ENCODE measurements at places on chromosomes 5 and 9.

- DNase-seq, result no peak
These were observed 5.4 kb upstream of the HBEGF start for GRCh38 chr5:140351609-140352334.

DNA sequence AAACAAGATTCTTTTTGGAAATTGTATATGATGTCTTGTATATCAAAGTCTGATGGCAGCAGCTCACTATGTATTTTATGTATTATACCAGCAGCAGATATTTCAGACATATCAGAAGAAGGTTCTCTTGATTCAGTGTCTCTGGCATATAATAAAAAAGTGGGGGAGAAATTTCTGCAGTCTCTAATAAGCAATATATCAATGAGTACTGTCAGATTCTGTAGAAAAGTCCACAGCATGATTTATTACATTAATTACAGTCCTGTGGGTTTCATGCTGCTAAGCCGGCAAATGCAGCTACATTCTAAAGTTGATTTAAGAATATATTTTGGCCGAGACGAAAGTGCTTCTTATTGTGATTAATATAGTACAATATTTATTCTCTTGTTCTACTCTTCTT is 113.1 kb downstream of the KIAA1958 start:
- DNase-seq, result no peak

GRCh38 chr5:157029457-157029856 is 29.5 kb downstream of the HAVCR1 start:
- no peak for DNase-seq

GRCh38 chr9:111926421-111926875 is 29.8 kb downstream of the UGCG start:
- no peak for DNase-seq

GRCh38 chr5:157690690-157691433 is 19.5 kb downstream of the C5orf52 start:
- no peak for DNase-seq

GRCh38 chr5:59765446-59765845 is 128.1 kb downstream of the PDE4D start:
- no peak for DNase-seq

DNA sequence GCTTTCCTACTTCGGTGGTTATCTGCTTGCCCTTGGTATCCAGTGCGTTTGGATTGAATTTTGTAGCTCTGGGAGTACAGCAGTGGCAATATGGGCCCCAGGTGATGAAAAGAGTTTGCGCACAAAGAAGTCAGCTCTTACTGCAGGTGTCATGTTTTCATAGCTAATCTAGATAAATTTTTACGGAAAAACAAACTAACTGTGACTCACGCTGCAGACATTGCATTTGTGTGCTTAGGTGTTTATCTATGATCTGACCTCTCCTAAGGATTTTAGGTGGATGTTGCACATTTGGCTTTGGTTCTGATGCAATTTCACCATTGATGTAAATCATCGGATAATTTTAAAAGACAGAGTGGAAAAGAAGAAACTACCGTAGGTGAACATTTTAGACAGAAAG is 92.1 kb downstream of the VCAN start:
- DNase-seq, result no peak

DNA sequence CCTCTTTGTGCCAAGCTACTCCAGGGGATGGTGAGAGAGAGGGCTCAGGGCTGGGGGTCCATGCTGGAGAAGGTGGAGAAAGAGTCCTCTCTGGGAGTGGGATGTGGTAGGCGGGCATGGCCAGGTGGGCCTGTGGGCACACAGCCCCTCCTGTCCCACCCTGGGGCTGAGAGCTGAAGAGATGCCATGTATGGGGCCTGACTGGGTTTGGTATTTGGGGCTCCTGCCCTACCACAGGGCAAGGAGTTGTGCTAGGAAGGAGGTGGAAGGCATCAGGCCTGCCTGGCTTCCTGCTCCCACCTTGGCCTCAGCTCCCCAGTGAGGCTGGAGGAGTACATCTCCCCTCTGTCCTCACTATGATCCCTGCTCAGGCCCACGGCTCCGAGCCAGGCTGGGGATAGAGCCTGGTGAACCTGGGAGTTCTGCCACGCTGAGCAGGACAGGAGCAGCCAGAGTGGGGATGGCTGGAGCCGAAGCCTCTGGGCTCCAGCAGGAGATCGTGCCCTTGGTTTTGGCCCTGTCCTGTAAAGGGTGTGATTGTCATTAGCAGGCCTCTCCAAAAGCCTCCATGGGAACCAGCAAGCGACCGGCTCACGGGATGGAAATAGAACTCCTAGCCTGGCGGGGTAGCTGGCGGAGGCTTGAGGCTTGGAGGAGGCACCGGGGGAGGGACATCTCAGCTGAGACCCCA is 75.5 kb downstream of the CACNA1B start:
- no peak for DNase-seq

- no peak for DNase-seq
These were observed 10.1 kb downstream of the PLIN2 start for GRCh38 chr9:19117039-19117716.

GRCh38 chr9:126833020-126833419 is 27.4 kb upstream of the ZBTB34 start:
- DNase-seq, result no peak

DNA sequence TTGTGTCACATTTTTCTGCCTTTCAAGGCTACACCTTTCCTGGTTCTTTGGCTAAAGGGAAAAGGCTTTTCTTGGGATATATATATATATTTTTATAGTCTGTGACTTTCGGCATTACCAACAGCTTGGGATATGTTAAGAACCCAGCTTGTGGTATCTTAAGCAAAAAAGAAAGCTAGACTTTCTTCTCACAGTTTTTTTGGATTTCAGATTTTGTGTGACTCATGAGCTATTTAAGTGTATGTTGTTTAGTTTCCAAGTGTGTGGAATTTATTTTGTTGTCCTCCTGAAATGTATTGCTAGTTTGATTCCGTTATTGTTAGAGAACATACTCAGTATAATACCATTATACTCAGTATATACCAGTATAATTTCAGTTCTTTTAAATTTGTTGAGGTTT is 64.8 kb downstream of the ERCC6L2 start:
- no peak for DNase-seq

DNA sequence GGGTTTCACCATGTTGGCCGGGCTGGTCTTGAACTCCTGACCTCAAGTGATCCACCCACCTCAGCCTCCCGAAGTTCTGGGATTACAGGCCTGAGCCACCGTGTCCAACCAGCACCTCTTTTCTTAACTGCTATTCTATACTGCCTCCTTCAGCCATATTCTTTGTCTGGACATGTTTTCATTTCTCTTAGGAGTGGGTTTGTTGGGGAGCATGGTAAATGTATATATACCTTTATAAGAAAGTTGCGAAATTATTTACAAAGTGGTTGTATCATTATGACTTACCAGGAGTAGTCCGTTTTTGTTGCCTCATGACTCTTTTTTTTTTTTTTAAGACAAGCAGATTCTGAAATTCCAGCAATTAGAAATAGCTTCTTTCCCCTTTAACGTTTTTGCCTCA is 38.7 kb downstream of the CDC42SE2 start:
- DNase-seq, result no peak

- DNase-seq, result no peak
These were observed 10.4 kb downstream of the FCN2 start for GRCh38 chr9:134891053-134891452.

DNA sequence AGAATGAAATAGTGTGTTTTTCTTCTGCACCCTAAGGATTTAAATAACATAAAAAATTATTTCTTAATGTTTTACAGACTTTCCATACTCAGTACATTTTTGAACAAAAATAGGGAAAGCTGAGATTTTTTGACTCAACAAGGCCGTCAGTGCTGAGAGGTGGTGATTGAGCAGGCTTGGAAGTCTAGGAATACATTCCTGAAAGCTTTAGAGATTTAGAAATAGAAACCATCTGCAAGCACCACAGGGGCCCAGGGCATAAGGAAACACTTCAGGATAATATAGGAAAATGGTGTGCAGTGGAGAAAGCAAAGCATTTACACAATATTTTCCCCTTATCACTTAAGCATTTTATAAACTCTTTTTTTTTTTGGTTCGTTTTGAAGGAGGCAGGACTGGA is 5.2 kb downstream of the BASP1 start:
- DNase-seq, result no peak

- peak; percentile 37 for DNase-seq
These were observed 2.2 kb upstream of the SPTAN1 start for GRCh38 chr9:128550226-128550625.

DNA sequence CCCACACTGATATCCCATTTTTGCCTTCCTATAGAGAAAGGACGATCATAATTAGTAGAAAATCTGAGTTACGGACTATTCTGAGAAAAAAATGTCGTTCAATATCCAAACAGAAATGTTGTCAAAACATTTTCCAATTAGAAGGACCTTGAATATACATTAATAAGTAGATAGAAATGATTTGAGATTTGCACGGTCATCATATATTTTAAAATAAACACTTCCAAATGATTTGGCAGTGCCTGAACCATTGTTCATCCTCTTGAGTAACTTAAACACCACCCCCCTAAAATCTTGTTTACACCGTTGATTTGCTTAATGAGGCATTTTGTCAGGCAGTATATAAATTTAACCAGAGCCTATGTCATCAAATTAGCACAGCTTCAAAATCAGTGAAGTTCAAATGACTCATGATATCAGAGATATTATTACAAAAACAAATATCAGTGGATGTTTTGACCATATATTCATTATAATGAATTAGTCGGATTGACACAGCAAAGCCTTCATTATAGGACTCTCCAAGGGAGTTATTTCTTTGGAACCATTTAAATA is 105.0 kb downstream of the ACTL7B start:
- DNase-seq, result no peak

- DNase-seq, result no peak
These were observed 159.9 kb downstream of the MLLT3 start for GRCh38 chr9:20462410-20462809.

GRCh38 chr5:175464074-175464941 is 14.1 kb upstream of the SFXN1 start:
- peak; percentile 57 for DNase-seq

- DNase-seq, result no peak
These were observed 128.7 kb downstream of the CDC42SE2 start for GRCh38 chr5:131392466-131393095.

DNA sequence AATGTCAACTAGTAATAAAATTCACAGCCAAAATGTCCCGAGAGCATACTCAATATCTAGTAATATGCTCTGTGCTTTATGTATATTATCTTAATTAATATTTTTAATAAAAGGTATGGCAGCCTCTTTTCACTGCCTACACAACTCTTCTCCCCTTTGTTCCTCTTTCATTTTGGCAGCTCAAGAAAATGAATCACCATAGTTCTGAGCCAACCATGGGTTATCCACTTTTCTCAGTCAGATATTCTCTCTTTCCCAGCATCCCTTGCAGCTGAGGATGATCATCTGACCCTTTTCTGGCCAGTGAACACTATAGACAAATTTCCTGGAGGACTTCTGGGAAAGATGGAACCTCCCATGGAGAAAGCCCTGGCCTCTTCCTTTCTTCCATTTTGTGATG is 8.2 kb upstream of the DOCK8 start:
- DNase-seq, result no peak

GRCh38 chr5:14035859-14036503 is 91.5 kb upstream of the DNAH5 start:
- no peak for DNase-seq

- no peak for DNase-seq
These were observed 83.9 kb downstream of the ANGPTL2 start for GRCh38 chr9:127038531-127038930.

DNA sequence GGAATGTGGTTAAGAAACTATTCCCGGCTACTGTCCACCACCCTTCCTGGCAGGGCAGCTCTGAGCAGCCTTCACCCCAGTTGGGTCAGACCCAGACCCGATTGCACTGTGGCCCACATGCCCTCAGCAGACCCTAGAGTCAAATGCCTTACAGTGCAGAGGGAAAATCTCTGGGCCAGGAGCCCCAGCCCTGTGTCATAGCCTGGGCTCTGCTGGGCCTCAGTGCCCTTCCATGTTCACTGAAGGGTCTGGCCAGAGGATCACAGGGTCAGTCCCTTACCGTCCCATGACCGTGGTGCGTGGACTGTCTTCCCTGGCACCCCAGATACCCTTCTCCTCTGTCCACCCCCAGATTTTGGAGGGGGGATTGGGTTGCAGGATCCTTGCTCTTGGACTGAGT is 73.5 kb upstream of the COL5A1 start:
- DNase-seq, result no peak

Measured in stimulated activated CD4-positive, alpha-beta T cell treated with anti-CD3 and anti-CD28 coated beads, TNF-alpha, amount 100 ng/mL, for 24 hours (primary cell).